Effector CD4-positive, alpha-beta T cell (primary cell): ENCODE measurements at places on chromosomes 16 and 17.

DNA sequence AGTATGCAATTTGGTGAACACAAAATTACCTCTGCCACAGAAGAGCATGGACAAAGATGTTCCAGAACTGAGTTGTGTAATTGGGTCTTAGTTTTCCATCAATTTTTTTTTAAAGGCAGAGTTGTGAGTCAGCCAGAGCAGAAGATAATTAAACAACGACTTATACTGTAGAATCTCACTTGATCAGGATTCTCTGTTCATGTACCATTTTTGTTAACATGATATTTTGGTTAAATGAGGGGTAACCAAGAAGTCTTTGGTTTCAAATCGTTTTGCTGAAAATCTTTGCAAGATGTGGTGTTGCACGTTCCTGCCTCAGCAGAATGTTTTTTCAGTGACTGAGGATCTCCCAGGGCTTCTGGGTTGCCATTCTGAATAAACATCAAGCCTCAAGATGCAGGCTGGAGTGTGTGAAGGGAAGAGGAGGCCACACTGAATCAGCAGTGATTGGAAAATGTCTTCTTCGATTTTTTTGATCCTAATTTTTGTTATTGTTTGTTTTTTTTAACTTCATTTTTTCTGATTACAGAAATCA, 232.6 kb upstream of the IRX3 start:
- DNase-seq = no peak

DNA sequence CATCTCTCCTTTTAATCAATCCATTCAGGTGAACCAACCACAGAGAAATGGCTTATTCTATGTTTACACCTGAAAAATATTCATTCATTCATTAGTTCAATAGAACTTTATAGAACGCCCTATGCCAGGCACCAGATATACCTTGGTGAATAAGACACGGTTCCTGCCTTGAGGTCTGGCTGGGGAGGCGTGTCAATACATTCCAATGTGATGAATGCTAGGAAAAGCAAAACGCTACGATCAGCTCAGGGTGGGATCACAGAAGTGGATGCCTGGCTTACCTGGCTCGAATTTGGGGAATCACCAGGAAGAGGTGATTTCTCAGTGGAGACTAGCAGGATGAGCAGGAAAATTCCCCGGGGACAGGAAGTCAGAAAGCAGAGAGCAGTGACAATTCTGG, 17.5 kb upstream of the WFIKKN2 start:
- no peak for DNase-seq

- DNase-seq = no peak
Observed at GRCh38 chr17:39237586-39237985, 11.8 kb upstream of the STAC2 start.

GRCh38 chr17:10275418-10275817, 77.0 kb upstream of the GAS7 start:
- no peak for DNase-seq

DNA sequence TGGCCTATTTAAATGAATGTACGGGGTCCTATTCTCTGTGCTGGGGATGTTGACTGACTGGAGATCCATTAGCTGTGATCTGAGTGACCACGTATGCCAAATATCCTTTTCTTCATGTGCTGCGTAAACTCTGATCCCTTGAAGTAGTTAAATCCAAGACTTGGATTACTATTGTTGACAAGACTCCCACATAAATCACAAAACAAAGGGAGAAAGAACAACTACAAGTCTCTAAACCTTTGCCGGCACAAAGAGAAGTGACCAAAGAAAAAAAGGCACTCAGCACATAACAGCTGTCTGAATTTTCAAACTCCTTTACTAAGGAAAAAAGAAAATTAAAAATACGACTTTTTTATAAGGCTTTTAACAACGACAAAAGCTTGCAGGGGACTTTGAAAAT, 559.9 kb upstream of the CDH8 start:
- no peak for DNase-seq

DNA sequence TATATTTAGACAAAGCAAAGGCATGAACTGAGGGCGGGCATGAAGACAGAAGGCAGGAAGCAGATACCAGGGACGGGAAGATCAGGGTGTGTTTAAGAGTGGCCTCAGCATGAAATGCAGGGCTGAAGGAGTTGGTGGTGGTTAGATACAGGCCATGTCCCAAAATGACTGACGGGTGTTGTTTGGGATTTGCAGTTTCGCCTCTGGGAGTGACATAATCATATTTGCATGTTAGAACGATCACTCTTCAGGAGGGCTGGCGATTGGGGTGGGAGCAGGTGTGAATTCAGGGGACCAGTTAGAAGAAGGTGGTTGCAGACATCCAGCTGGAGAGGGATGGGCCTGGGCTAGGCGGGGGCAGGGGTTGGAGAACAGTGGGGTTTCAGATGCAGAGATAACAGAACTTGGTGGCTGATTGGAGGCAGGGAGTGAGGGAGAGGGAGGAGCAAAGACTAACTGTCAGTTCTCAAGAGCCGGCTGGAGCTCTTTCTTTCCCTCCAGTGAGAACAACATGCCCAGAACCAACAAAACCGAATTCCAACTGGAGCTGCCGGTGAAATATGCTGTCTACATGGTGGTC, 27.2 kb upstream of the ITGAX start:
- DNase-seq = no peak

GRCh38 chr17:68777856-68778694, 176.9 kb upstream of the FAM20A start:
- DNase-seq = no peak

DNA sequence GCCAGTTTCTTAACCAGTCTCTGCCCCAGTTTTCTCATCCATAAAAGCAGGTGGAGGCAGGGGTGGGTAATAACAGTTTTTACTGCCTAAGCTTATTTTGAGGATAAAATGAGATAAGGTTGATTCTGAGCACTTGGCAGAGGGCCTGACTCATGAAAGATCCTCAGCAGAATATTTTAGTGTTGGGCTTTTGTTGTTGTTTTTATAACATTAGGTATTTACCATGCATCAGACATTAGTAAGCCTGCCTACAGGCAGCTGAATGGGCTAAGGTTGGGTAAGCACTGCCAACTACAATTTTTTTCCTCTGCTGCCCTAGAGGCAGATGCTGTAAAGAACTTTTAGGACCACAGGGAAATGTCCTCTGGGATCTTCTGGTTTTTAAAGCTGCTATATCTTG, 43.1 kb downstream of the SCNN1G start:
- DNase-seq = no peak

DNA sequence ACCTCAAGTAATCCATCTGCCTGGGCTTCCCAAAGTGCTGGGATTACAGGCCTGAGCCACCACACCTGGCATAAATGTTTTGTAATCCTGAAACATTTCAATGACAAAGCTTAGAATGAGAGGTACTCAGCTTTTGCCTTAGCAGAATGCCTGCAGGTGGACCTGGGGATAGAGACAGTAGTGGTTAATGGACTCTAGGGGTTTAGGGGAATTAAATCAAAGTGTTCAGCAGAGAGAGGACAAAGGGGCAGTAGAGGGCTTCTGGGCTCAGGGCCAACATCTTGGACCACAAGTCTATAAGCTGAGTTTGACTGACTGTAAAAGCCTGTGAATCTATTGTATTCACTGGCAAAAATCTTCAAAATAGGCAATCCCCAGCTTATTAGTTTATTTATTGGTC, 36.0 kb upstream of the MED13 start:
- no peak for DNase-seq

DNA sequence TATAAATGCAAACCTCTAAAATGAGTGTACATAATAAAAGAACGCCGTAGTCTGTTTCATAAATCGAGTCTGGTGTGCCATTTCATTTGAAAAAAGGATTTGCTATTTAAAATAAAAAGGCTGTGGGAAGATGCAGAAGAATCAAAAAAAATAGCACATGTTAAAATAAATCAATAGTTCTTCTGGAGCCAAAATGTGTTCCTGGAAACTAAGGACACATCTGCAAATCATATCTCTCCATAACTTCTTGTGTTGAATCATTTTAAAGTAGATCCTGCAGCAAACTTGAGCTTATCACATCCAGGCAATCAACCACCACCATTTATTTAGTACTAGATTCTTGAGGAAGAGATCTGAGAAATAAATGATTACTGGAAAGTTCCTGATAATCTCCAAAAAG, 29.0 kb downstream of the XPO6 start:
- no peak for DNase-seq
